ENCODE measurements at places on chromosomes 11 and 22. TPM values are rescaled to one million over a fixed set of nuclear protein-coding genes. Genes with fewer than 3 reads are reported as not detected.

DNA sequence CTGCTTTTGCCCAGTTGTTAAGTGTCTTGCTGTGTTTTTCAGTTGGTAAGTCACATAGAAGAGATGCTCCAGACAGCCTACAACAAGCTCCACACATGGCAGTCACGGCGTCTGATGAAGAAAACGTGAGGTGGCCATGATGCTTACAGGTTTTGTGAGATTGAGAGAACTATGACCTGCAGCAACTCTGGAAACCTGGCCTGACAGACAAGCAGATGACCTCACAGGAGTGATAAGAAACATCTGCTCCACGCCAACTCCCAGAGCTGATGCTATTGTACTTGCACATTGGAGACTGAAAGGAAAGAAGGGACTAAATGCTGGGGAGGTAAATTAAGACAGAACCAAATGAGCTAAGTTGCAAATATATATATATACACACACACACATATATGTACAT lies 28.6 kb upstream of the LDHA start:
- no peak for DNase-seq

The KRTAP5-4 gene
- not detected for total RNA-seq

DNA sequence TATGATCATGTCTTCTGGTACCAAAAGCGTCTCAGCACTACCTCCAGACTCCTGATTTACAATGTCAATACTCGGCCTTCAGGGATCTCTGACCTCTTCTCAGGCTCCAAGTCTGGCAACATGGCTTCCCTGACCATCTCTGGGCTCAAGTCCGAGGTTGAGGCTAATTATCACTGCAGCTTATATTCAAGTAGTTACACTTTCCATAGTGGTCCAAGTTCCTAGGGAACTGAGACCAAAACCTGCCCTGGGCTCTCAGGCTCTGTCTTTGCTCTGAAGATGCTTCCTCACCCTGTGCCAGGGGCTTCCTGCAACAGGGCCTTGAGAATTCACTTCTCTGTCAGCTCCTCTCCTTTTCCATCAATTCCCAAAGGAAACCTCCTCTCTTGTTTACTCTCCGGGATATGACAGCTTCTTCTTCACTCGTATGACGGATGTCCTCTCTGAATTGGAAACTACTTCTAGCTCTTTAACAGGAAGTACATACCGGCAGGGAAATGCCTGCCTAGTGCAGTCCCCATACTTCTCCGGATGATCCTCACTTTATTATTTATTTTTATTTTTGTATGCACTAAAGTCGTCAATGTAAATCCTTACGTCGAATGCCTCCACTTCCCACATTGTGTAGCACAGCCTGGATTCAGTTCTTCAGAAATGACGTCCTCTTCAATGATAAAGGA lies 29.6 kb upstream of the PRAME start:
- DNase-seq = no peak

GRCh38 chr11:122791411-122791810 lies 46.9 kb upstream of the CRTAM start:
- DNase-seq = peak; percentile 42

GRCh38 chr11:30481796-30482195 lies 104.4 kb downstream of the MPPED2 start:
- no peak for DNase-seq

GRCh38 chr11:119015054-119015611 lies 3.0 kb downstream of the RPS25 start:
- DNase-seq = no peak

The MS4A3 gene
- total RNA-seq = not detected

The RPS6KB2 gene
- total RNA-seq = 83.8 TPM

GRCh38 chr11:82663535-82663934 lies 70.1 kb downstream of the FAM181B start:
- DNase-seq = no peak

DNA sequence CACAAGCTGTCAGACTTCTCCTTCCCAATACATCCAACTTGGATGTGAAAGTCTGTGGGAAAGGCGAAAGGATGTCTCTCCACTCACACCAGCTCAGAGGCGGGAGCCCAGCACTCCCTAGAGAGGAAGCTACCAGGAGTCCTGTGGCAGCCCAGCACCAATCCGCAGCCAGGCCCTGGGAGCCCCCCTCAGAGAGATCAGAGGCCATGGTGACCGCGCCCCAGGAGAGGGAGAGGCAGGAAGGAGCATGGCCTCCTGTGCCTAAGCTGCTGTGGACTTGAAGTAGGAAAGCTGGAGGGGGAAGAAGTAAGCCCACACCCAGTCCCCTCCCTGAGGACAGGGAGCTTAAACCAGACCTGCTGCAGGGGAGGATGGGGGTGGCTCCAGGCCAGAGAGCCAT lies 24.4 kb upstream of the IGSF9B start:
- no peak for DNase-seq

- DNase-seq = no peak
These were observed 13.5 kb downstream of the SLC43A1 start for GRCh38 chr11:57501953-57502352.

The TUBA8 gene
- 0.46 TPM for total RNA-seq

The SYT7 gene
- total RNA-seq = 1.6 TPM

GRCh38 chr11:81497202-81497804 lies 1236.4 kb downstream of the FAM181B start:
- peak; percentile 1 for DNase-seq

The ASRGL1 gene
- not detected for total RNA-seq

DNA sequence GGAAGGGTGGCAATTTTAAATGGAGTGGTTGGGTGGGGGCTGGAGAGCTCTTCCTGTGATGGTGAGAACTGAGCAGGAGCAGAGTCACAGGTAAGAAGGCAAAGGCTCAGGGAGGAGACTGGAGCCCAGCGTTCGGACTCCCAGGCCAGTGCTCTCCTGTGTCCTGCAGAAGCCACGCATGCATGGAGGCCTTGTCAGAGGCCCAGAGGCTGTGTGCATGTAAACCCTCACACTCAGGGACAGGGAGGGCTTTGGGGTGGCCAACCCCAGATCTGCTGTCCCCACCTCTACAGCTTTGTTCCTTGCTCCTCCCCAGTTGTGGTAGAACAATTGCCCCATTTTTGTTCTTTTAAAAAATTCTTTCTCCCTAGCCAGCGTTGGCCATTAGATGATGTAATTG lies 130.4 kb upstream of the PARVA start:
- no peak for DNase-seq

The TNNT3 gene
- not detected for total RNA-seq

GRCh38 chr11:64770120-64770519 lies 8.2 kb downstream of the SF1 start:
- no peak for DNase-seq

The RBMXL2 gene
- total RNA-seq = not detected

DNA sequence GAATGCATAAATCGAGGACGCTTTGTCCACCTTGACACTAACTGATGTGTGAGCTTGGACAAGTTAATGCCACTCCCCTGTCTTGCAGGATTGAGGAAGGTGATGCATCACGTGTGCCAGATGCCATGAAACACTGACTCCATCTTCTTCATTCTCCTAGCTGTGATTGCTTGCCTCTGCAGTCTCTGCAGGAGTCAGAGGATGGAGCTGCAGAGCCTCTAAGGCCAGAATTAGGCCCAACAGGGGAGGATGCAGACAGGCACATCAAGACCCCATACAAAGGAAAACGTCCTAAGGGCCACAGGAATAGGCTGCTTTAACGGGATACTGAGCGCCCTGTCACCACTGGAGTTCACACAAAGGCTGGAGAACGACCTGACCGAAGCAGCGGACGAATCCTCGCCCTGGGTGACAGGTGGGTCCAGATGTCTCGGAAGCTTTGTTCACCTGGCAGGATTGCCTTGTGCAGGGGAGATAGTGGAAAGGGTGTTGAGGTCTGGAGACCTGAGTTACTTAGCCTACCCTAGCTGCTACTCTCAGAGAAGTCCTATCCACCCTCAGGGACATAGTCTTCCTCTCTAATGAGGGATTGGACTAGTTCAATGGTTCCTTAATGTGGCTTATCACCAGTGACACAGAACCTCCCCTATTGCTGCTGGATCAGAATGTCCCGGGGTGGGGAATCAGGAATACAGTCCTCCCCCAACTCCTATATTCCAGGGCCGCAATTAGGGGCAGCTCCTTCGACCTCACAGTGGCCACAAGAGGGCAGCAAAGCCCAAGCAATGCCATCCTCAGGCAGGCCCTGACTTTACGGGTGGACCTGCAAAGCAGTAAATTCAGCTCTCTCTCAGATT lies 32.4 kb downstream of the DBX1 start:
- peak; percentile 49 for DNase-seq

The CHRM4 gene
- total RNA-seq = 0.29 TPM

GRCh38 chr22:23233084-23233531 lies 52.8 kb downstream of the BCR start:
- no peak for DNase-seq
